Left renal cortex interstitium (tissue), 4 donors: ENCODE measurements at places on chromosomes 2 and 18. TPM values are rescaled to one million over a fixed set of nuclear protein-coding genes. Genes with fewer than 3 reads are reported as not detected.

GRCh38 chr2:166891727-166892126 lies 3.4 kb downstream of the XIRP2 start:
- DNase-seq, result no peak

- no peak for DNase-seq
These were observed 3.7 kb downstream of the B3GNT7 start for GRCh38 chr2:231399046-231399852.

DNA sequence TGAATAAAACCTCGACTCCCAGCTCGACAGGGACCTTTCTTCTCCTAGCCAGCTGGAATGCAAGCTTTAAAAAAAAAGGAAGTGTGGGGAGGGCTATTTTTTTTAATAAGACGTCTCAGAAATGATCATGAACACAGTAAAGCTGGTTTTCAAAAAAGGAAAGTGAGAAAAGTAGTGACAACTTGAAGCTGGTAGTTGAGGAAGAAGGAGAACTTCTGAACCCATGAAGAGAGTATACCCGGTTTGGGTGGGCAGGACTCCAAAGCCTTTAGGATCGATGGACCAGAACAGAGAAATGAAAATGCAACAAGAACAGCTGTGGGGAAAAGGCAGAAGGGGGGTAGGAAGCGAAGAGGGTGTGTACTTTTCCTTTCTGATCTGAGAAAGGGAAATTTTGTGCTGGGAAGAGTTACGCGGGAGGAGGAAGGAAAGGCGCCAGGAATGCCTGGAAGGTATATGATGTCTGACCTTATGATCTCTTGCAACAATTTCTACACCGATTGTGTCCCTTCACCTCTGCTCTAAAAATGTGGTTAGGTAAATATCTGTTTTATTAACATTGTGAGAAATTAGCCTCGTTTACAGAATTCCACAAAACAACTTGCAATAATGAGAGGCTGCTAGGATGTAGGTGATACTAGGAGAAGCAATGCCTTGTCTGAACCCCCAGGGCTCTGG lies 22.6 kb upstream of the CYP1B1 start:
- DNase-seq, result no peak

DNA sequence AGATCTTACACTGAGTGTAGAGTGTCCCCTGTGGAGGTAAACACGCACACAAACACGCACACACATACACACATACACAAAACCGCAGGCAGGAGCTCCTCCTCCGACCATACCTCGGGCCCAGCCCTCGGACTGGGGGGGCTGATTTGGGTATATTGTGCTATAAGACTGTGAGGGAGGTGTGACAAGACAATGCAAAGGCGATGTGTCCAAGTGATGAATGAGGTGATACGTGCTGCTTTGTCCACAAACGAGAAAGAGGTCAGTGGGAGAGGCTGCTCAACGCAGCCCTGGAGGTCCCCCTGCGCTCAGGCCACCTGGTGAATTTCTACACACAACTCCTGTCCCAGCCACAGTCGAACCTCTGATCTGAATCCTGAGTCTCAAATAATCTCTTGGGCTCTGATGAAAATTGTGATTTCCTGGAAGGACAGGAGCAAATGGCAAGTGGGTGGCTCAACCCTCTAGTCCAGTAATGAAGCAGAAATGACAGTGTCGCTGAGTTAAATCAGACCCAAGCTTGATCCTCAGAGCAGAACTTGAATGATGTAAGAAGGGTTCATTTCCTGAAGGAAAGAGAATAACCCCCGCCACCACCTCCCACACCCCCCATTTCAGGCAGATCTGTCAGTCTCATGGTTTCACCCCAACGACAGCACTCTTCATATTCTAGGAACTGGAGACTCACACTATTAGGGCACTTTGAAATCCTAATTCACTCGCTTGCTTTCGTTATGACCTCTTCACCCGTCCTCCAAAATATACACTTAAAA lies 48.9 kb upstream of the ASXL2 start:
- no peak for DNase-seq

Gene CERKL
- 14.0 TPM for polyA plus RNA-seq

Gene GPR75
- 4.4 TPM for polyA plus RNA-seq

Gene ARHGEF4
- 5.6 TPM for polyA plus RNA-seq

Gene LINC00305
- polyA plus RNA-seq, result 2.8 TPM
